ENCODE measurements at places on chromosomes 11 and 22. TPM values are rescaled to one million over a fixed set of nuclear protein-coding genes. Genes with fewer than 3 reads are reported as not detected.

GRCh38 chr22:44398856-44399837, 86.4 kb upstream of the SHISAL1 start:
- H3K4me1 ChIP-seq = no peaks in the 10 kb centered on the region
- DNase-seq = no peak
- no peak overlapping the region for H3K27ac ChIP-seq
- no peaks in the 10 kb centered on the region for H3K36me3 ChIP-seq
- H3K4me3 ChIP-seq = no peak overlapping the region

- H3K36me3 ChIP-seq = no peaks in the 10 kb centered on the region
- H3K4me1 ChIP-seq = peaks cover 18% of the 10 kb centered on the region
- H3K27ac ChIP-seq = peak overlapping the region; percentile 90
- H3K27me3 ChIP-seq = no peaks in the 10 kb centered on the region
- H3K4me3 ChIP-seq = peak overlapping the region; percentile 35
- peak; percentile 95 for DNase-seq
Measured at GRCh38 chr22:21816787-21817496, 50.5 kb downstream of the MAPK1 start.

Gene DERL3
- 2.3 TPM for total RNA-seq

Gene OR6Q1
- total RNA-seq = not detected

- H3K27me3 ChIP-seq = no peaks in the 10 kb centered on the region
- no peaks in the 10 kb centered on the region for H3K36me3 ChIP-seq
- H3K4me3 ChIP-seq = peak overlapping the region; percentile 99
- H3K4me1 ChIP-seq = peaks cover 4% of the 10 kb centered on the region
Measured at GRCh38 chr11:57514538-57515331, 767 bp downstream of the SLC43A1 start.

DNA sequence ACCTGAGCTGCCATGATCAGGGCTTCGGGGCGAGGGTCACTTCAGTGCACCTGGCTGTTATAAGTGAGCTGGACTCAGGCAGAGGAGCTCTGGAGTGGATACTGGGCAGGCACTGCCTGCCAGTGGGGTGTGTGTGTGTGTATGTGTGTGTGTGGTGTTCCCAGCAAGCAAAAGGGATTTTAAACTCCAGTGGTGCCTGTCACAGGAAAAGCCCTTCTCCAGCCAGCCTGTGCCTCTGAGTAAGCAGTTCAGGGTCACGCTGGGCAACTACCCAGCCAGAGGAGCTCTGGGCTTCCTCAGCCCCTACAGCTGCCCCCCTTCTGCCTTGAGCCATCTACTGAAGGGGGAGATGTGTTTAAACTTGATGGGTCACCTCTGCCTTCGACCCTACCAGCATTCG, 109.0 kb downstream of the OSBP2 start:
- H3K4me3 ChIP-seq = no peak overlapping the region
- peaks cover 11% of the 10 kb centered on the region for H3K27me3 ChIP-seq
- DNase-seq = no peak
- H3K36me3 ChIP-seq = no peaks in the 10 kb centered on the region

DNA sequence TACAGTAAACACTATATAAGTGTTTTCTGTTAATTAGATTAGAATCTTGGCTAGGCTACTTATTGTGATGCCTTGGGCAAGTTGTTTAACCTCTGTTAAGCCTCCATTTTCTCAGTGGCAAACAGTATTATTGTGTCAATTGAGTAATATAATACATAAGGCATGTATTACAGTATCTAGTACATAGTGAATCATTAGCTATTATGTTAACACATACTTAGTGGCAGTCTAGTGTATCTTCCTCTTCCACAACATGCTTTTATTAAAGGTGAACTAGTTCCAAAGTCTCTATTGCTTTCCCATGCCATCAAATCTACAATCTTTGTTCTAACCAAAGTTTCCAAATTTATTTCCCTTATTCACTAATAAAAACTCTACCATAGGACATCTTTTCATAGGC, 200.9 kb downstream of the SOX6 start:
- H3K4me3 ChIP-seq = no peak overlapping the region
- H3K27me3 ChIP-seq = 0 out of 2 replicates have a peak, but pooled peaks cover 3% of the 10 kb centered on the region
- no peak for DNase-seq
- H3K27ac ChIP-seq = no peak overlapping the region

Gene BTBD18
- total RNA-seq = not detected

DNA sequence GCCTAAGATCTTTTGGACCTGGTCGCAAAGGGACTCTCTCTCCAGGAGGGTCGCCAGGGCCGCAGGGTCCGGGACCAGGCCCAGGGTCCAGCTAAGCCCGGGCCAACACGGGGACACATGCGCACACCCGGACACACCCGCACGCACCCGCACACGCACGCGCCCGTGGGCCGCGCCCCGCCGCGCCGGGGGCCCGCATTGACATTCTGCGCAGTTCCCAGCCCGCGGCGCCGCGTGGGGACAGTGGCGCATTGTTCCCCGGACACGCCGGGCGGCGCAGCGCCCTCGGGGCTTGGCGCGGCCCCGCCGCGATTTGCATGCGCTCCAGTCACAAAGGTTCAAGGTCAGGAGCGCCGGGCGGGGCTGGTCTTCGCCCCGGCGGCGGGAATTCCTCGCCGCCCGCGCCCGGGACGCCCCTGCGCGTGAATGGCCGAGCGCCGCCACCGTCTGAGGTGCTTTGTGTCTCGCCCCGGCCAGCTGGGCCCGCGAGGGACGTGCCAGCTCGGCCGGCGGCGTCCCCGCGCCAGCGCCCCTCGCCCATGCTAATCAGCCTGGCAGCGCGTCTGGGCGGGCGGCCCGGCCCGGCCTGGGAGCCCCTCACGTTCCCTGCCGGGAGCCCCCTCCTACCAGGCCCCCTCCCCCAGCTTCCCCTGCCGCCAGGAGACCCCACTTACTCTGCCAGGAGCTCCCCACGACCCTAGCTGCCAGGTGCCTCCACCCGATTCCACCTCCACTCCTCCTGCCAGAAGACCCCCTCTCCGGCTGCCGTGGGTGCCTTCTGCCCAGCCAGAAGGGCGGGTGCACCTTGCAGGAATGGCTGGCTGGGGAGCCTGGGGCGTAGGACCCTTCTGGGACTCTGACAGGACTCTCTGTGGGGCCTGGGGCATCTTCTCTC, 50.5 kb upstream of the WNT7B start:
- H3K4me1 ChIP-seq = peaks cover 6% of the 10 kb centered on the region
- no peaks in the 10 kb centered on the region for H3K36me3 ChIP-seq
- H3K27ac ChIP-seq = no peak overlapping the region

Gene APOA1
- total RNA-seq = not detected

Gene MOGAT2
- total RNA-seq = not detected

DNA sequence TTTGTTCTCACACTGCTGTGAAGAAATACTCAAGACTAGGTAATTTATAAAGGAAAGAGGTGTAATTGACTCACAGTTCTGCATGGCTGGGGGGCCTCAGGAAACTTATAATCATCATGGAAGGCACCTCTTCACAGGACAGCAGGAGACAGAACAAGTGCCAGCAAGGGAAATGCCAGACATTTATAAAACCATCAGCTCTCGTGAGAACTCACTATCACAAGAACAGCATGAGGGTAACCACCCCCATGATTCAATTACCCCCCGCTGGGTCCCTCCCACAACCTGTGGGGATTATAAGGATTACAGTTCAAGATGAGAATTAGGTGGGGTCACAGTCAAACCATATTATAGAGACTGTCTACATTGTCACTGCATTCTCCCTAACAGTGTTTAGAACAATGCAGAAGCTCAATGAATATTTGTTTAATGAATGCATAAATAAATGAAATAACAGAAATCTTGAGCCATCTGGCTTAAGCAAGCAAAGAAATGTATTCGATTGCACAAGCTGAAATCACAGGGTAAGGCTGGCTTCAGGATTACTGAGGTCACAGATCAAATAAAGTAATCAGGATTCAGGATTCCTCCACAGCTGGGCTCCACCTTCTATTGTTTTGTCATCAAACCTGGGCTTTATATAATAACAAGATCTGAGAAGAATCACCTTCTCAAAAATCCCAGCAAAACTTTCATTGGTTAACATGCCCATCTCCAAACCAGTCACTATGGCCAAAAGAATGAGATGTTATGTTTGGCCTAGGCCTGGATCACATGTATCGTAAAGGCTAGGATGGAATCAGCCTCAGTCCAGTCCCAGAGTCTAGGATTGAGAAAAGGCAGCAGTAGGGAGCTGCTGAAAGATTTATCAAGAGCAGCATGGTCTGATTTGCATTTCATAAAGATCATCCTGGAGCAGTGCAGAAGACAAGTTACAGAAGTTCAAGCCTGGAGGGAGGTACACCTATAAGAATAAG, 137.8 kb upstream of the UBASH3B start:
- no peak overlapping the region for H3K4me3 ChIP-seq
- no peaks in the 10 kb centered on the region for H3K36me3 ChIP-seq
- no peak overlapping the region for H3K27ac ChIP-seq

GRCh38 chr11:1226226-1226985, 3.5 kb downstream of the MUC5B start:
- H3K27ac ChIP-seq = no peak overlapping the region
- no peaks in the 10 kb centered on the region for H3K4me1 ChIP-seq
- H3K36me3 ChIP-seq = no peaks in the 10 kb centered on the region
- peaks cover 8% of the 10 kb centered on the region for H3K27me3 ChIP-seq
- no peak overlapping the region for H3K4me3 ChIP-seq

Gene TUBGCP6
- 32.0 TPM for total RNA-seq

GRCh38 chr11:121035169-121035755, 11.4 kb downstream of the TBCEL start:
- H3K4me3 ChIP-seq = no peak overlapping the region
- H3K27me3 ChIP-seq = no peaks in the 10 kb centered on the region
- H3K4me1 ChIP-seq = no peaks in the 10 kb centered on the region
- H3K36me3 ChIP-seq = no peaks in the 10 kb centered on the region
- no peak for DNase-seq

DNA sequence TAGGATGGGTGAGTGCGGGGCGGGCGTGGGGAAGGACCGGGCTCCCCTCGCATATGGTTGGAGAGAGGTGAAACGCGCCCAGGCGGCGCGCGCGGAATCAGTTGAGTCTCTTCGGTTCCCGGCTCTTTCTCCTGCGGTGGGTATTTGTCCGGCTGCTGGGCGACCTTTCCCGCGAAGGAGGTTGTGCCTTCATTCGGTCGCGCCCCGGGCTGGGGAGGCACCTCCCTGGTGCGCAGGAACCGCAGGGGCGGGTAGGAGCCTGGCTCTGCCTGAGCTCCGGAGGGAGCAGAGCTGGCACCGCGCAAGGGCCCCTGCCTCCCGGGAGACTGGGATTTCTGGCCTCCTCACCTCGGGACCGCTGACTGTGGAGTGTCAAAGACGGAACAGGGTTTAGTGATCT, 27.5 kb downstream of the SAA4 start:
- H3K36me3 ChIP-seq = no peaks in the 10 kb centered on the region
- no peak for DNase-seq
- no peak overlapping the region for H3K27ac ChIP-seq
- peaks cover 23% of the 10 kb centered on the region for H3K27me3 ChIP-seq

Measured in GM23248 (cell line).